ENCODE measurements at places on chromosomes 12 and 14.

- no peak for DNase-seq
These were observed 134.5 kb upstream of the NAV3 start for GRCh38 chr12:77696183-77696582.

- no peak for DNase-seq
These were observed 24.8 kb downstream of the KCNA1 start for GRCh38 chr12:4934407-4935035.

DNA sequence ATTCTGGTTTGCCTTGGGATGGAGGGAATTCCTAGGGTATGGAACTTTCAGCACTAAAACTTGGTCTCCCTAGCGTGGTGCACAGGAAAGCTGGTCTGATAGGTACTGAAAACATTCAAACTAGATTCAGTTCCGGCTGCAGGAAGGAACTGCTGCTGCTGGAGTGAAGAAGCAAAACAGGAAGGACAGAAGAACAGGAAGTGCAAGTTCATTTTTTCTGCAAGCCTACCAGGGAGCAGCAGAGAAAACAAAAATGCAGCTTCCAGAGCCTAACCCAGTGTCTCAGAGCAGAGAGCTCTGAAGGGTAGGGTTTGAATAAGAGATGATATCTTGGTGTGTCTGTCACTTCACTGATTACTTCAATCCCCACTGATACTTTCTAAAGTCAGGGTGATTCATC, 165.2 kb downstream of the VRK1 start:
- DNase-seq, result peak; percentile 78

GRCh38 chr12:93368766-93369165, 9.0 kb upstream of the NUDT4 start:
- DNase-seq, result no peak
